ENCODE measurements at places on chromosomes 2 and 18. TPM values are rescaled to one million over a fixed set of nuclear protein-coding genes. Genes with fewer than 3 reads are reported as not detected.

The C1GALT1C1L gene
- total RNA-seq = 0.57 TPM

The KANSL1L gene
- 18.6 TPM for total RNA-seq

The ALPP gene
- not detected for total RNA-seq

The HOXD3 gene
- total RNA-seq = 0.14 TPM

The TMEM247 gene
- not detected for total RNA-seq

The INO80B gene
- 14.9 TPM for total RNA-seq

The ACKR3 gene
- 44.9 TPM for total RNA-seq

The MRPL33 gene
- 63.0 TPM for total RNA-seq

The CD8B gene
- not detected for total RNA-seq

The SNED1 gene
- 12.6 TPM for total RNA-seq

The RAD51AP2 gene
- not detected for total RNA-seq

The CNTNAP5 gene
- not detected for total RNA-seq

The STAMBP gene
- total RNA-seq = 21.5 TPM

The CHST9 gene
- not detected for total RNA-seq

The ACADL gene
- 0.37 TPM for total RNA-seq

The SLC4A3 gene
- 2.1 TPM for total RNA-seq

The PSMA8 gene
- not detected for total RNA-seq

The GALNT14 gene
- not detected for total RNA-seq

The SEMA4C gene
- 22.1 TPM for total RNA-seq

The ODC1 gene
- total RNA-seq = 91.2 TPM

The HOXD12 gene
- not detected for total RNA-seq

The FAP gene
- total RNA-seq = 148 TPM

The RELCH gene
- total RNA-seq = 22.8 TPM

The M1AP gene
- not detected for total RNA-seq

The REEP1 gene
- not detected for total RNA-seq

The VIL1 gene
- total RNA-seq = not detected

The KCNE4 gene
- 43.9 TPM for total RNA-seq

The CFC1 gene
- not detected for total RNA-seq

The TMEM237 gene
- 26.0 TPM for total RNA-seq

The GALNT13 gene
- 17.2 TPM for total RNA-seq

The CAPN14 gene
- under 0.01 TPM for total RNA-seq

The ATP8B1 gene
- total RNA-seq = 8.2 TPM

The PLCL1 gene
- 1.1 TPM for total RNA-seq

The ALK gene
- total RNA-seq = under 0.01 TPM

The SLC38A11 gene
- 0.55 TPM for total RNA-seq

The POTEC gene
- under 0.01 TPM for total RNA-seq

The SH3RF3 gene
- 2.6 TPM for total RNA-seq

The NTSR2 gene
- total RNA-seq = not detected

The ACVR1C gene
- total RNA-seq = under 0.01 TPM

The SP9 gene
- not detected for total RNA-seq

The B4GALT6 gene
- 2.5 TPM for total RNA-seq

The SULT1C3 gene
- total RNA-seq = not detected

The STPG4 gene
- 0.37 TPM for total RNA-seq

The TIMM21 gene
- 33.4 TPM for total RNA-seq

The SH2D6 gene
- 0.14 TPM for total RNA-seq

The TWIST2 gene
- total RNA-seq = 45.2 TPM

The HOXD13 gene
- total RNA-seq = 0.09 TPM
